Regular cardiac myocyte (primary cell): ENCODE measurements at places on chromosomes 12 and 14. TPM values are rescaled to one million over a fixed set of nuclear protein-coding genes. Genes with fewer than 3 reads are reported as not detected.

The GLTP gene
- total RNA-seq, result 78.9 and 80.7 TPM in 2 replicates

The PMEL gene
- total RNA-seq, result 1.1 and 1.7 TPM in 2 replicates

The NPFF gene
- total RNA-seq, result not detected in 2 replicates

The MANSC4 gene
- not detected in 2 replicates for total RNA-seq

The FAM186B gene
- total RNA-seq, result 0.19 and 0.28 TPM in 2 replicates

The SPTB gene
- under 0.01 TPM in 2 replicates for total RNA-seq

The SYCP3 gene
- under 0.01 and 0.85 TPM in 2 replicates for total RNA-seq

The NOVA1 gene
- total RNA-seq, result 0.77 and 2.5 TPM in 2 replicates

The CCDC60 gene
- not detected in 2 replicates for total RNA-seq

The PELI2 gene
- 3.8 and 10.1 TPM in 2 replicates for total RNA-seq

The GON7 gene
- 9.0 and 16.5 TPM in 2 replicates for total RNA-seq

The PLEKHG7 gene
- not detected in 2 replicates for total RNA-seq

The MPHOSPH9 gene
- total RNA-seq, result 33.8 and 49.8 TPM in 2 replicates

The IL25 gene
- not detected in 2 replicates for total RNA-seq

The EML5 gene
- total RNA-seq, result under 0.01 and 0.19 TPM in 2 replicates

The EAPP gene
- total RNA-seq, result 38.9 and 52.7 TPM in 2 replicates

The RIPK3 gene
- total RNA-seq, result 0.19 and 0.56 TPM in 2 replicates

The PFDN5 gene
- total RNA-seq, result 735 and 1,031 TPM in 2 replicates

The DCAF4 gene
- total RNA-seq, result 7.9 and 25.7 TPM in 2 replicates

The PTMS gene
- total RNA-seq, result 17.2 and 38.0 TPM in 2 replicates

The RTL1 gene
- not detected in 2 replicates for total RNA-seq

The TC2N gene
- total RNA-seq, result 0.19 and 0.56 TPM in 2 replicates

The KRT6A gene
- 0.96 and 1.4 TPM in 2 replicates for total RNA-seq

The LRIG3 gene
- 14.6 and 18.3 TPM in 2 replicates for total RNA-seq

The ABCC9 gene
- total RNA-seq, result 14.0 and 51.0 TPM in 2 replicates

The TMEM63C gene
- total RNA-seq, result under 0.01 and 0.56 TPM in 2 replicates

The CACNA2D4 gene
- under 0.01 and 0.38 TPM in 2 replicates for total RNA-seq

The SERPINA9 gene
- 0.28 and 0.96 TPM in 2 replicates for total RNA-seq

The BCL7A gene
- 6.3 and 7.0 TPM in 2 replicates for total RNA-seq

The SLCO1C1 gene
- total RNA-seq, result under 0.01 and 0.19 TPM in 2 replicates

The TAS2R46 gene
- total RNA-seq, result 1.5 and 2.8 TPM in 2 replicates

The HOXC6 gene
- under 0.01 and 0.19 TPM in 2 replicates for total RNA-seq

The ERH gene
- 115 and 259 TPM in 2 replicates for total RNA-seq

The APEX1 gene
- 41.4 and 144 TPM in 2 replicates for total RNA-seq

The KLHL42 gene
- 25.9 and 26.6 TPM in 2 replicates for total RNA-seq

The NRXN3 gene
- total RNA-seq, result 1.3 and 3.7 TPM in 2 replicates

The ALDH1L2 gene
- 40.6 and 74.4 TPM in 2 replicates for total RNA-seq

The CLEC2A gene
- not detected in 2 replicates for total RNA-seq

The OLR1 gene
- total RNA-seq, result 1.2 and 1.4 TPM in 2 replicates

The PPP2R5C gene
- 91.3 and 95.8 TPM in 2 replicates for total RNA-seq

The BHLHE41 gene
- total RNA-seq, result 2.1 and 6.5 TPM in 2 replicates
